ENCODE measurements at places on chromosomes 6 and 20. TPM values are rescaled to one million over a fixed set of nuclear protein-coding genes. Genes with fewer than 3 reads are reported as not detected.
A peak's percentile ranks its signal among the peaks of the same experiment; 100 is the strongest.

DNA sequence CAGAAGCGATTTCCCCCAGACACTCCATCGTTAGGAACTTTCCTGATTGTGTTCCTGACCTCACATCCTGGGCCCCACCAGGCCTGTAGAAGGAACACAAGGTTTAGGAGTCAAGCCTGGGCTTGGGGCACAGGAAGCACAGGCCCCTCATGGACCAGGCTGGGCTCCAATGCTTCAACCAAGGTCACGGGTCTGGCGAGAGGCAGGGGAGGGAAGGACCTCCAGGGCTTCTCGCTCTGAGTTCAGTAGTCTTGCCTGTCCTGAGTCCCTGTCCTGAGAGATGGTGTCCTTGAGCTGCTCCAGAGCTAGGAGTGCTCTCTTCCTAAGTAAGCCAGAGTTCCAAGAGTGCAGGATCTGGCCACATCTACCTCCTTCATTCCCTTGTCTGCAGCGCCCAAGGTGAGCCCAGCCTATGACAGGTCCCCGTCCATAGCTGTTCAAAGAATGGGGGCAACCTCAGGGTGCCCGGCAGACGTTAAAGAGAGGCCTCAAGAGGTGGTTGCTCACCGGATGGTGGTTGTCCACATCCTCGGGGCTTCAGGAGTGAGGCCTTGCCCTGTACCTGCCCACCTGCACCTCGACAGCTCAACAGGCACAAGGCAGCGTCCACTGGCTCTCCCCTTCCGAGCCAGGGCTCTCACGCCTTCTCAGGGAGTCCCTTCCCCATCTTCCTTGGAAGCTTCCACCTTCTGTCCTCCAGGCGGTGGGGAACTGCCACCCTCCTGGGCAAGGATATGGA lies 1.6 kb upstream of the TUBB1 start:
- DNase-seq, result no peak

DNA sequence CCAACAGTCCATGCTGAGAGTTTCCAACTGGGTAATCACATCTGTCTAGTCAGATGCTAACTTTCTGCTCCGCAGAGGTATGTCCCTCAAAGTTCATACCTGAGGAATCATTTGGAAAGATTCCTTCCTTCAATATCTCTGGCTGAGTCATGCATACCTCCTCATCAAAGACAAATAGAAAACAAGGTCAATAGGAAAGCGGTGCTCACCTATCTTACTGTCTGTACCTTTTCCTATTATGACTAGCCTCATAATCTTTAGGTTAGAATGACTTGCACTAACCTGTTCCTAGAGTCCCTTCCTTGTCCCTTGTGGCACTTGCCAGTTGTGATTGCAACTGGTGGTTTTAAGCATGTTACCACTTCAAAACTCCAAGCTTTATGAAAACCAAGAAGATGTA lies 78.2 kb upstream of the PTPRK start:
- DNase-seq, result no peak

DNA sequence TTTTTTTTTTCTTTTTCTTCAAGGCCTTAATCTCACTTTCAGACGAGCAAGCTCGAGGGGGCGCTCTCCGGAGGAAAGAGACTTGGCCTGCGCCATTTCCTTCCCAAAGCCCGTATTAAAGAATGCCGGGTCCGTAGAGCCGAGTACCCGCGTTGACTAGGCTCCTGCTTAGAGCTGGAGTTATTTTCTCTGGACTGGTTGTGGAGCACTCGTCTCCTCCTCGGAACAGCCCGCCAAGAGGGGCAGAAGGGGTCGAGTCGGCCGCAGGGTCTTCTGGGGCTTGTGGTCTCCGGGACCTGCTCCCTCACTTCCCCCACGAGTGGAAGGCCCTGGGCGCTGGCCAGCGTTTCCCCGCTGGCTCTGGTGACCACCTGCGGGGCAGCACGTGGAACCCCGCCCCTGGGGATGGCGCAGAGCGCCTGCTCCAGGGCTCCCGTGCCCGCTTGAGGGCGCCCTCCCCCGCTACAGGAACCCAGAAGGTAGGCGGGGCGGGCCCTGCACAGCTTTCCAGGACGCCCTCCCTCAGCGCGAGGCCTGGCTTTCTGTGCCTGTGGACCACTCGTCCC lies 2.7 kb upstream of the MEI4 start:
- DNase-seq, result no peak

The RBBP8NL gene
- total RNA-seq, result not detected

GRCh38 chr6:12068899-12069557 lies 56.9 kb downstream of the HIVEP1 start:
- no peak for DNase-seq

The LRRN4 gene
- total RNA-seq, result not detected

GRCh38 chr20:33719989-33720709 lies at the start of gene PXMP4:
PXMP4 (minus strand) TSS chr20:33720310; CDS start chr20:33720207, 103 bp downstream.
- DNase-seq, result peak; percentile 90

DNA sequence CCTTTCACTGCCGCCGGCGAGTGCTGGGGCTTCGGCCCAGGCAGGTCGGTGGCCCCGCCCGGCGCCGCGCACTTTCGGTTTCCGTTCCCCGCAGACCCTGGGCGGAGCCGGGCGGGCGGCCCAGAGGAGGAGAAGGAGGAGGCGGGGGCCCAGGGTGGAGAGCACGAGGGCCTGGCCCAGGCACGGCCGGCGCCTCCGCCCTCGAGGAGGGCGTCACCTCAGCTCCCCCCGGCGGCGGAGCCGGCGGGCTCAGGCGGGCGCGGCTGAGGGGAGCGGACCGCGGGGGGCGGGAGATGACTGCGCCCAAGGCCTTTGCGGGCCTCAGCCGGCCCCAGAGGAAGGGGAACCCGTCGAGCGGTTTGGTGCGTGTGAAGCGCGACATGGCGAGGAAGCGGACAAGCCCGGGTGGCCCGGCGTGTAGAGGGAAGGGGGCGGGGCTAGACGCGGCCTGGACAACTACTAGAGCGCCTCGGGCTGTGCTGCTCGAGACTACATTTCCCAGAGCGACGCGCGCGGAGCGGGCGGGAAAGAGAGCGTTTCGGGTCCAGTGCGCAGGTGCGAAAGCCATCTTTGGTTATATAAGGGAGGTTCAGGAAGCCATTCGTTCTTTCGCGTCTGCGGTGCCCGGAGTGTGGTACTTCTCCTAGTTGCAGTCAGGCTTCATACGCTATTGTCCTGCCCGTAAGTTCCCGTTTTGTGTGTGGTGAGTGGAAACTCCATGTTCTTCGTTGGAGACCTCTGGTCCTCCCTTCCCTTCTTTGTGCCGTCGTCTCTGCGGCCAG lies at the start of gene ZNFX1:
Gene ZNFX1, minus strand, starts transcription at position 22 of the 782 bp plus-strand sequence. CDS start 2,218 bp downstream, outside the sequence.
- peak; percentile 99 for DNase-seq

The EEF1A2 gene
- 0.36 TPM for total RNA-seq

The PRELID3B gene
- 47.0 TPM for total RNA-seq

The PAQR8 gene
- 36.4 TPM for total RNA-seq

- peak; percentile 74 for DNase-seq
Observed at GRCh38 chr20:48738399-48739304, 89.1 kb downstream of the PREX1 start.

- DNase-seq, result no peak
Observed at GRCh38 chr20:33158637-33159385, 9.1 kb upstream of the BPIFA2 start.

The SIRPB2 gene
- total RNA-seq, result not detected

DNA sequence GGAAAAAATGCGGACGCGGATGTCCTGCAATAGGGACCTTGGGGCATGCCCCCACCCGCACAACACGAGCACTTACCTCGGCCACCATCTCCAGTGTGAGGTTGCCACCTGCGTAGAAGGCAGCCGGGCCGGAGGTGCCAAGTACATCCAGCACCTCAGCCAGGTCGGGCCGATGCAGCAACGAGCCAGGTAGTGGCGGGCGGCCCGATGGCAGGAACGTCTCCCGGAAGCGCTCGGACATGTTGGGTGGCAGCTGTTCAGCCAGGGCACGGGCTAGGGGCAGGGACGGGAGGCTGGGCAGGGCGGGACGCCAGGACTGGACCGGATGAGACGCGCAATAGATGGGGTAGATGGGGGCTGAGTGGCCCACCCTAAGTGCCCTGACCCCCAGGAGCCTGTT lies 13.3 kb downstream of the GGT7 start:
- no peak for DNase-seq

GRCh38 chr20:46057856-46058598 lies 29.0 kb downstream of the SLC12A5 start:
- peak; percentile 13 for DNase-seq

The E2F1 gene
- total RNA-seq, result 2.6 TPM

The TREM1 gene
- total RNA-seq, result not detected

GRCh38 chr6:163776196-163776905 lies 361.8 kb downstream of the QKI start:
- DNase-seq, result no peak

DNA sequence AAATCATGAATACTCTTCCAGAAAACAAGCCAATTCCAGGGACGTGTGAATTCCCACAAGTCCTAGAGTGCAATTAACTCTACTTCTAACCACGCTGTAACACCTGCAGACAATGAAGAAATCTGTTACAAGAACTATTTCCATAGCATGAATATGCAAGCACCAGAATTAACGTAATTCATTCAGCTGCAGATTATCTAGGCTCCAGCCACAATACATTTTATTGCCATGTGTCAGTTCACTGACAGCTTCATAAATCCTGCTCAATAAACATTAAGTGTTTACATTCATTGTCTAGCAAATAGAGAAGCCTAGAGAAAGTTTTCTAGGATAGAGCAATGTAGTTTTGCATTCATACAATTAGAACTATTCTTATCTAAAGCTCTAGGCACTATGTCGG lies 1348.5 kb downstream of the GRIK2 start:
- DNase-seq, result no peak

The ZCCHC3 gene
- total RNA-seq, result 27.9 TPM

DNA sequence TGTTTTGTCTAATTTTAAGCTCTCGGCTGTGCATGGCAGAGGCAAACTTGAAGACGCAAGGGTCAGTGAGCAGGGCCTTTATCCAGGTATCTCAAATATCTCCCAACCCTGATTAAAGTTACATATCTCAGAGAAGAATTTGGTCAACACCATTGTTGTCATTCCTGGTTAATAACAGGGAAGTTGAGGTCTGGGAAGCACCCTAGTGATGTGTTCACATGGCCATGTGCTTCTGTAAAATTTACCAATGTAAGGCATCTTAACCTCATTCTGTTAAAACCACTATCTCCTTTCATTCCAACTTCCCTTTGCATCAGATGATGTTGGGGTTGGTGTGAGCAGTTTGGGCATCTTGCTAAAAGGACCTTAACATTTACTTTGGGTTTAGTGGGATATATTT lies 4.0 kb upstream of the FAM110A start:
- no peak for DNase-seq

The OR14J1 gene
- not detected for total RNA-seq

DNA sequence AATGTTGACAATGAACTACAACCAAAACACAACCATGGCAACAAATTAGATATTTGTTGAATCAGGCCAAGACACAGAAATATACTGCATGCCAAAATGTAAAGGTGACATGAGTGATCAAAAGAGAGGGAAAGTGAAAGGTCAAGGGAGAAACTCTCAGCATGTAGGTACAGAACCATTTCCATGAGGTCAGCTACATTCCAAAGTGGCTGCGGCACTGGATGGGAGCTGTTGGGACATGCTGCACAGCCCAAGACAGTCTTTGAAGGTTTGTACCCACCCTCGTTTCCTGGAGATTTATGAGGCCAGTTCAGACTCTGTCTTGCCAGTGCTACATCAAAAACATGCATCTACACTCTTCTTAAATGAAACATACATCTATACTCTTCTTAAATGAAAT lies 579.9 kb downstream of the BMP2 start:
- DNase-seq, result no peak

DNA sequence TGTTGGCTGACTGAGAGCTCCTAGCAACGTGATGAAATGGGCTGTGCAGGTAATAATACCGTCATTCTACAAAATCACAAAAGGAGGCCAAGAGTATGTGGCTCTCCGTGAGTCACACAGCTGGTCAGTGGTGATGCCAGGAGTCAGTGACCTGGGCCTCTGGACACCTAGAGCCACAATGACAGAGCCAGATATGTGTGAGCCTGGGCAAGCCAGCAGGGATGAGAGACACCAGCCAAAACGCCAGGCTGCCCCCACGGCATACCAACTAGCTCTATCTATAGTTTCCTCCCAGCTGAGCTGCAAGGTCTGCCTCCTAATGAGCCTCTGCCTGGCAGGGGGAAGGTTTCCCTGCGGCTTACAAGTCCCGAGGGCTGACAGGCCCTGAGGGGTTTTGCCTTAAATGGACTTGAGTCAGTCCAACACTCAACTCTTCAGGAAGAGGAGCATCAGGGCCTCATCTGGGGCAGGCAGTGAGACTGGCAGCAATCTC lies 70.0 kb downstream of the CPNE5 start:
- DNase-seq, result no peak

DNA sequence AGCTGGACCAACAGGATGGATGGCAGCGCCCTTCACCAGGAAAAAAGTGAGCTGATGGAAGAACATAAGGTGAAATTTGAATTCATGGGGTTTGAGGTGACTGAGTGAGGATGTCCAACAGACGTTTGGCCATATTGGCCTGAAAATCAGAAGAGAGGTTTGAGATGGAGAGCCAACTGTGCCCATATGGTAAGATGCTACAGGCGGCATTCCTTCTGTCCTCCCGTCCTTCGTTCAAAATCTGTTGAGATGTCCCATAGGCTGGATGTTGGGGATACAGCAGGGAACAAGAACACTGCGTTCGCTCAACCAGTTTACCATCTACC lies 468 bp upstream of the CMTR1 start:
- DNase-seq, result no peak

- DNase-seq, result no peak
Observed at GRCh38 chr6:156347246-156347645, 429.9 kb upstream of the ARID1B start.

The CLPSL2 gene
- not detected for total RNA-seq

The GRIK2 gene
- total RNA-seq, result not detected

Measured in CD4-positive, alpha-beta memory T cell (primary cell).